ENCODE measurements at places on chromosomes 11 and 22. TPM values are rescaled to one million over a fixed set of nuclear protein-coding genes. Genes with fewer than 3 reads are reported as not detected.

The DLG2 gene
- 6.4 TPM for total RNA-seq

The KRTAP5-7 gene
- total RNA-seq, result not detected

The PTH gene
- not detected for total RNA-seq

The RTN4RL2 gene
- 3.4 TPM for total RNA-seq

The VSIG10L2 gene
- total RNA-seq, result not detected

The MRPL23 gene
- total RNA-seq, result 66.4 TPM

The SLC35E4 gene
- 4.7 TPM for total RNA-seq

The FLRT1 gene
- total RNA-seq, result 0.25 TPM

The NNMT gene
- not detected for total RNA-seq

The SHANK2 gene
- total RNA-seq, result 50.5 TPM

The TMPRSS4 gene
- total RNA-seq, result 18.7 TPM

The UCP3 gene
- 2.0 TPM for total RNA-seq

The FAU gene
- total RNA-seq, result 1,165 TPM

The PHLDB1 gene
- total RNA-seq, result 122 TPM

The FXYD6 gene
- 0.48 TPM for total RNA-seq

The ACRV1 gene
- total RNA-seq, result not detected

The RCOR2 gene
- 3.4 TPM for total RNA-seq

The RTN4R gene
- total RNA-seq, result 7.0 TPM

The GDPD5 gene
- total RNA-seq, result 9.9 TPM

The MAPK8IP2 gene
- 0.88 TPM for total RNA-seq
